ENCODE measurements at places on chromosomes 5 and 9.
A peak's percentile ranks its signal among the peaks of the same experiment; 100 is the strongest.

- DNase-seq: no peak
Observed at GRCh38 chr9:89461265-89461664, 36.6 kb downstream of the SEMA4D start.

GRCh38 chr5:130992621-130993020, 172.4 kb downstream of the HINT1 start:
- DNase-seq: no peak

- no peak for DNase-seq
Observed at GRCh38 chr5:118554981-118555380, 433.4 kb downstream of the DTWD2 start.

DNA sequence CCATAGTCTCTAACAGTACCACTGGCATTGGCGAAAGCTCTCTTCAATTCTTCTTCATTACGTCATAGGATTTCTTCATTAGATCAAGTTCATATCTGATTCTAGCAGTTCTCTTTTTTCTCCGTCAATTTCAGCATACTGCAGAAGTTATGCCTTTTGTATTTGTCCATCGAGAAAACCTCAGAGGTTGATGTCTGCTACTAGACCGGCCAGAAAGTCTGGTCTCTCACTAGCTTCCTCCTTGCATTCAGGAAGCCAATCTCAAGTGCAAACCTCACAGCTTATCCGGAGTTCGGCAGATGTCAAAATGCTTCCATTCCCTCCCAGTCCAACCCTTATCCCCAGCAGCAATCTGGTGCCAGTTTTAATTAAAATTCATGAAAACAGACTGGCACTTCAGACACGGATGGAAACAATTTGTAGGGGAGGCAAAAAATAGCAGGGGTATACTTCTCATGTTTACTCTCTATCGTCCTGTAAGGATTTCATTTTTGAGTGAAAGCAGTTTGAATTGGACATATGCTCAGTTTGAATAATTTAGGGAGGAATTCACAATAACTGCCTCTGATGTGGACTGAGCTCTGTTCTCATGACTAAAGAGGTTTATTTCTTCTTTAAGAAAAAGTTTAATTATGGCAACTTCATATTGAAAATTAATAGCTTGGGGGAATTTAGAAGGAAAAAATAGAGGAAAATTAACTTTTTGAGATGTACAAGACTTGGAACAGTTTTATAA, 56.4 kb upstream of the TMC1 start:
- no peak for DNase-seq

DNA sequence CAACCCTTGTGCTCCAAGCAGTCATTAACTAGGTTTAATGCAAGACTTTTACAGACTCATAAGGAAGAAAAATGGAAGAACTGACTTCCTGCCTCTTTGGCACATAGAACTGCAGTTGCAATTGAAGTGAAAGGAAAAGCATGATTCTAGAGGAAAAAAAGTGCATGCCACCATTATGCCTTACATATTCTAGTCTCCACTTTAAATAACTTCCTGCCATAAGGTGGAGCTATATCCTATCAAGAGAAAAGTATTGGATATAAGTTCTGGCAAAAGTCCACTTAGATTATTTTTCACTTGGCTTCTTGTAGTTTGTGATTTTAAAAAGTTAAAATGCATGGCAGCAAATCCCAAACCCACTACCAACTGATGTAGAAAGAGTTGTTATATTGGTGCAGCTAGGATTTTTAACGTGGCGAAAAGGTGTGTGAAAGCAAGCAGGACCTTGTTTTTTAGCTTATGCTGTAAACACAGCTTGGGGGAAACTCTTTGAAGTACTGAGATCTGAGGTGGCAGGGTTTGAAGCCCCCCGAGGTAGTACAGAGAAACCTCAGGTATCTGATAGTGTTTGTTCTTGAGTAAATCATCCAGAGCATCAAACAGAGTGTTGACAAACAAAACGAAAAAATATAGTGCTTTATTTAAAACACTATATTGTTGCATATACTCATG, 117.9 kb downstream of the ANXA1 start:
- DNase-seq: no peak

GRCh38 chr5:74916831-74917710, 50.9 kb upstream of the FAM169A start:
- peak; percentile 90 for DNase-seq

DNA sequence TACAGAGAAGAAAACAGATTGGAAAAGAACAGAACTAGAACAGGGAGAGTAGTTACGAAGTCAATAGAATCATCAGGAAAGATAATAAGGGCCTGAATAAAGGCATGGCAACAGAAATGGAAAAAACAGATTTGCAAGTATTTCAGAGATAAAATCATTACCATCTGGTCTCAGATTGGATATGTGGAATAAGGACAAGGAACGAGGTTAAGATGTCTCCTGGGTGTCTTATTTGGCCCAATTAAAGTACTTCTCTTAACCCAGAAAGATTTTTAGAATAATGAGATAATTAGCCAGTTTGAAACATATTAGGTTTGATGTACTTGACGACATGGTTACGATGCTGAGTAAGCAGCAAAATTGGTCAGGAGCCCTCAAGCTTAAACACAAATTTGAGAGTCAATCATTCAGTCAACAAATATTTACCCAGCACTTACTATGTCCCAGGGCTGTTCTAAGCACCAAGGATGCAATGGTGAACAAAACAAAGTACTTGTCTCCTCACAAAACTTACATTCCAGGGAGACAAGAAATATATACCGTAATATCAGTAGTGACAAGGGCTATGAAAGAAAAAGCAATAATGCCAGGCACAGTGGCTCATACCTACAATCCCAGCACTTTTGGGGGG, 18.3 kb downstream of the RICTOR start:
- no peak for DNase-seq

- DNase-seq: no peak
Observed at GRCh38 chr5:138711811-138712210, 41.4 kb upstream of the CTNNA1 start.

DNA sequence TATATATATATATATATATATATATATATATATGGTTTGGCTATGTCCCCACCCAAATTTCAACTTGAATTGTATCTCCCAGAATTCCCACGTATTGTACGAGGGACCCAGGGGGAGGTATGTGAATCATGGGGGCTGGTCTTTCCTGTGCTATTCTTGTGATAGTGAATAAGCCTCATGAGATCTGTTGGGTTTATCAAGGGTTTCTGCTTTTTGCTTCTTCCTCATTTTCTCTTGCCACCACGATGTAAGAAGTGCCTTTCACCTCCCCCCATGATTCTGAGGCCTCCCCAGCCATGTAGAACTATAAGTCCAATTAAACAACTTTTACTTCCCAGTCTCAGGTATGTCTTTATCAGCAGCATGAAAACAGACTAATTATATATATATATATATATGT, 52.3 kb upstream of the ADAMTS2 start:
- no peak for DNase-seq

DNA sequence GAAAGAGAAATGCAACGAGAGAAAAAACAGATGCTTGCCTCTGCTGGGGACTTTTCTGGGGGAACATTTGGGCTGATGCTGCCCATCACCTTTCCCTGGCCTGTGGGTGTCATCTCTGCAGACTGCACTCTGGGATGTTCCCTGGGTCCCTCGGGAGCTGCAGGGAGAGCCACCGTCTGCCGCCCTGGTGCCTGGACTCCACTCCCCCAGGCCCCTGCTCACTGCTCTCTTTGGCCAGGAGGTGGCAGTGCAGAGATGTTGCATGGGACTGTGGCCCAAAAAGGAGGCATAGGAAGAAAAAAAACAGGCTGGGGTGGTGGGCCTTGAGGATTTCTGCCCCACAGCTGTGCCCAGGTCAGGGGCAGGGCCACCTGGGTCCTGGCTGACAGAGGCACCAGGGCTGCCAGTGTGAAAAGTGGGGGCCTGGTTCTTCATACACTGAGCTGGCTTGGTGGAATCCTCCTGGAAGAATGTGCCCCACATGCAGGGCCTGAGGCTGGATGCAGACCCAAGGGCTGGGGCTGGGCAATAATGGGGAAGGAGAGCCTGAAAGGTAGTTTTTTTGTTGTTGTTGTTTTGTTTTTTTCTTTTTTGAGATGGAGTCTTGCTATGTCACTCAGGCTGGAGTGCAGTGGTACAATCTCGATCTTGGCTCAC, 353.6 kb downstream of the SLIT3 start:
- DNase-seq: peak; percentile 2

- no peak for DNase-seq
Observed at GRCh38 chr5:158373608-158374395, 514.9 kb upstream of the CLINT1 start.

- no peak for DNase-seq
Observed at GRCh38 chr9:33341182-33341581, 50.9 kb downstream of the NFX1 start.

GRCh38 chr5:55172937-55173686, at the start of gene CDC20B:
CDC20B (minus strand) TSS chr5:55173177; CDS start chr5:55173000, 177 bp downstream.
- peak; percentile 36 for DNase-seq

DNA sequence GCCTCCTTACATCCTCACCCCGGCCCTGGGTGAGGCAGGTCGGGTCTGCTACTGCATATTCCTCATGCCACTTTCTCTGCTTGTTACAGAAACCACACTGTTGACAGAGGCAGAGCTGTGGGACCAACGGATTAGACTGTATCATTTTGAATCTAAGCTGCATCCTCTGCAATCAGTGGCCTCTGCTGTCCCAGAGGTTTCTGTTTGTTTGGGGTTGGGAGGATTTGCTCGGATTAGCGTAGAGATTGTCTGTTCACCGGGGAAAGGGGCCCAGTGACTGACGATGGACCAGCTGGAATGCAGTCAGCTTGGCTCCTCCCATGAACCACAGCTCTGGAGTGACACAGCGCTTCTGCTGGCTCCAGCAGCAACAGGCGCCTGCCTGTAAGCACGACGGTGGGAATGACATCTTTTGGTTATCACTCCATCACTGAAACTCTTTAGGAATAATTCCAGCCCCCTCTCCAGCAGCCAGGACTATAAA, 37.3 kb upstream of the ADRA1B start:
- peak; percentile 11 for DNase-seq

DNA sequence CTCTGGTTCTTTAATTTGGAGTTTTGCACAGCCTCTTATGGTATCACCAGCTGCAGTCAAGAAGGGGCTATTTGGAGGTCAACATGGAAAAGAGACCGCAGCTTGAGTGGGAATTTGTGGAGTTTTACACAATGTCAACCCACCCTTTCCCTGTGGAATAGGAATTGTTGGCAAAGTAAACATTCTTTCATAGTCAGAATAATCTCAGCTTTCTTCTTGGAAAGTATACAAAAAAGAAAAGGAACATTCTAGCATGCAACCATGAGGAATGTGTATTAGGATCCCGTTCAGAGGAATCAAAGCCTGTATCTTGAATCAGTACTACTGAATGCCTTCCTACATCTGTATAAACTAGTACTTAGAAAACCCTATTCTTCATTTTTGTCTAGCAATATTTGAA, 107.6 kb downstream of the LURAP1L start:
- DNase-seq: no peak

DNA sequence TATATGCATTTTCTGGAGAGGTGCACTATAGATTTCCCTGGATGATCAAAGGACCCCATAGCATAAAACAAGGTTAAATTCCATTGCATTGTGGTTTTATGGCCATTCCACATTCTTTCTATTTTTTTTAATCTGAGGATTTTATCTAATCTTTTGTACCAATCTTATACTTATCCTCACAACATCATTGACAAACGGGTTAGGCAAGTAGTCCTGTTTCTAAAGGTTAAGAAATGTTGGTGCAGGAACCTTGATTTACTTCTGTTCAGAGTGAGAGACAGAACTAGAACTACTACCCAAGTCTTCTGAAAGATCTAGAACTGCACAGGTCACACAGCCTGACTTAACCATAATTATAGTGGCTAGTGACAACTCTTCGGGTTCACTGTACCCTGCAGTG, 5.7 kb upstream of the DAB2 start:
- DNase-seq: no peak

DNA sequence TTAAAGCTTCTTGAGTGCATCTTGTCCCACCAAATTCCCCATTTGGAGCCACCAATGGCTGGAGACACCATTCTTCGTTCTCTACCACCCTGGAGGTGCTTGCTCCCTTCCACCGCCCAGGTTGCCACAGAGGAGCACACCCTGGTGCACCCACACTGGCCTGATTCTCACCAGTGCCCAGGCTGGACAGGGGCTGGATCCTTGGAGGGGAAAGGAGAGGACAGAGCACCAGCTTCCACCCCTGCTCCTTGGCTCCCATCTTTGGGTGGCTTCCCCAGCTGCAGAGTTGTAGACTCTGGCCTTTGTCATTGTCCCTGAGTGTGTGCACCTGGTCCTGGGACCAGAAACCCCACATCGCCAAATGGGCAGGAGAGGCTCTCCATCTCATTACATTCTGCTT, 21.9 kb upstream of the CTSV start:
- DNase-seq: no peak

DNA sequence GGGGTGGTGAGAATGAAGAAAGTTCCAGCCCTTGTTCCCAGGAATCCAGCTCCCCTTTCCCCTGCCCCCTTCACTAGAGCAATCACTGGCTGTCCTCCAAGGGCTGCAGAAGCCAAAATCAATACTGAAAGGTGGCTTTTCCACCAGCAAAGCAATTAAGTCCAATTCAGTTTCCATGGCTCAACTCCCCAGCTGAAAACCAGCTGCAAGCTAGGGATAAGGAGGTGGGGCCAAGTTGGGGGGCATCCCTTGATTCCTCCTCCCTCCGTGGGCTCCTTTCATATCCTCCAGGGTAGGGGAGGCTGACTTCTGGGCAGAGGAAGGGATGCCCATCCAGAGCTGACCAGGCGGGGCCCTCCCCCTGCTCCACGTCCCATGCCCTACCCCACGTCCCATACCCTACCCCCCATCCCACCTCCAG, 22.7 kb downstream of the CAMK2A start:
- no peak for DNase-seq

- DNase-seq: no peak
Observed at GRCh38 chr9:69474821-69475220, 149.8 kb downstream of the ENTREP1 start.

DNA sequence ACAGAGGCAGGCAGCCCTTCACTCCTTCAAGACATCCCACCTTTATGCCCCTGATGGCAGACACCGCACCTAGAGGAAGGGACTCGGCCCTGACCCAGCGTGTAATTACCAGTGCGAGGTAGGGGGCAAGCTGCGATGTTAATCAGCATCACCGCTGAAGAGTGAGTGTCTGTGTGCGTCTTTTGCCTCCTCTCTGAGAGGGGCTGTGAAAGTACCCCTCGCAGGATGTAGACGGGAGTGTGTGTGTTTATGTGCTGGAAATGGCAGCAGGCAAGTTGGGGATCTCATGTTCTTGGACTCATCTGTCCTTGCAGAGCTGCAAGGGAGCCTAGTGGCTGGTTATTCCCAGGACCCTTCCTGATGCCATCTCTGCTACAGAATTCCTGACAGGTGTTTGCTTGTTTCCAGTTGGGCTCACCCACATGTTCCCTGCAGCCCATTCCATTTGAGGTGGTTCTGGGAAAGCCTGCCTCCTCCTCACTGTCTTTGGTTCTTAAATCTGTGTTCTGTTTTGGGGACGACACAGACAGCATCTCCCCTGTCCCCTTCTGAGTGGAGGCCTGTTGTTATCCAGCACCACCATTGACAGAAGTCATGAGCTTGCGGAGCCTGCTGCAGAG, 70.5 kb downstream of the ZNF618 start:
- no peak for DNase-seq
